Immature natural killer cell (primary cell): ENCODE measurements at places on chromosomes 1 and 21. TPM values are rescaled to one million over a fixed set of nuclear protein-coding genes. Genes with fewer than 3 reads are reported as not detected.

The OR2L8 gene
- not detected for polyA plus RNA-seq

The TTC22 gene
- polyA plus RNA-seq, result 5.2 TPM

The PRR9 gene
- polyA plus RNA-seq, result not detected

The FALEC gene
- not detected for polyA plus RNA-seq

The TBX19 gene
- 3.4 TPM for polyA plus RNA-seq

The CCDC190 gene
- not detected for polyA plus RNA-seq

The C1orf159 gene
- 0.99 TPM for polyA plus RNA-seq

The CELA3A gene
- not detected for polyA plus RNA-seq

The TEX38 gene
- not detected for polyA plus RNA-seq

The APOBEC4 gene
- polyA plus RNA-seq, result not detected

DNA sequence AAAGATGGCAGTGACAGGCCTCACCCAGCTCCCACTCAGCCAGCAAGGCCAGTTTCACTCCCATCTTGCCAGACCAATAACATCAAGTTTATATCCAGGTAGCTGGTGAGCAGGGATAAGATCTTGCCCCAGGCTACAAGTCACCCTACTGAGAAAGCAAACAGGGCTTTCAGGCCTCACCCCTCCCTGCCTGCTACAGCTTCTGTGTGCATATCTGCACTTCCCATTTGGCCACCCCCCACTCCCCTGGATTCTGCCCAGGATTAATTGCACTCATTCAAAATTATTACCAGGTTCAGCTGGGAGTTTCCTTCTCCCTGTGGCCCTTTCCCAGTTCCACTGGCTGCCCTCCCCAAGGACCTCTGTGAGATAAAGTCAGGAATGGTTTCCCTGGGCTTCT is 352.1 kb downstream of the TBX15 start:
- H3K27me3 ChIP-seq, result peaks cover 2% of the 10 kb centered on the region
- no peaks in the 10 kb centered on the region for H3K4me1 ChIP-seq
- no peak overlapping the region for H3K27ac ChIP-seq
- DNase-seq, result no peak

GRCh38 chr21:39763272-39763970 is 18.4 kb downstream of the IGSF5 start:
- H3K4me3 ChIP-seq, result no peak overlapping the region
- no peak for DNase-seq
- no peaks in the 10 kb centered on the region for H3K36me3 ChIP-seq
- no peaks in the 10 kb centered on the region for H3K4me1 ChIP-seq
- H3K27me3 ChIP-seq, result peaks cover 6% of the 10 kb centered on the region
- H3K27ac ChIP-seq, result no peak overlapping the region

- H3K4me3 ChIP-seq, result no peak within 1 kb of the TSS
- DNase-seq, result no peak
- H3K36me3 ChIP-seq, result peaks cover 5% of the 10 kb centered on the region
- peaks cover 14% of the 10 kb centered on the region for H3K27me3 ChIP-seq
Measured at GRCh38 chr1:26353976-26354820, at the start of gene CRYBG2. TSS of gene CRYBG2 (minus strand) at chr1:26354130. CDS start at chr1:26346657, 7,473 bp downstream.

DNA sequence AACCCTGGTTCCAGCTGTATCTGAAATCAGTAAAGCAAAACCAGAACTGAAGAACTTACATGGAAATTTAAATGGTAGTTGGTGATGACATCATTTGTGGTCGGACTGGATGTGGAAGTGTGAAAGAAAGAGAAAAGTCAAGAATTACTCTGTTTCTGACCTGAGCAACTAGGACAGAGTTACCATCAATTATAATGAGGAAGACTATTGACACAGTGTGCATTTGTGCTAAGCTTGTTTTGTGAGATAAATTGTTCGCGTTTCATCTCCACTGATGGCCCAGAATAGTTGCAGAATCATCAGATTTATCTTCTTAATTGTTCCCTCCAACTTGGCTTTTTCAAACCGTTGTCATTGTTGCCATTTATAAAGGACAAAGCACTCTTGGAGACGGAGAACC is 410.6 kb upstream of the DEPDC1 start:
- H3K4me1 ChIP-seq, result no peaks in the 10 kb centered on the region
- H3K36me3 ChIP-seq, result no peaks in the 10 kb centered on the region
- H3K27me3 ChIP-seq, result no peaks in the 10 kb centered on the region

- no peaks in the 10 kb centered on the region for H3K4me1 ChIP-seq
- H3K27me3 ChIP-seq, result peaks cover 2% of the 10 kb centered on the region
- no peaks in the 10 kb centered on the region for H3K36me3 ChIP-seq
- no peak for DNase-seq
- no peak overlapping the region for H3K4me3 ChIP-seq
Measured at GRCh38 chr1:158093376-158093775, 87.3 kb upstream of the CD1D start.

- H3K4me3 ChIP-seq, result no peak overlapping the region
- no peaks in the 10 kb centered on the region for H3K4me1 ChIP-seq
- peaks cover 6% of the 10 kb centered on the region for H3K27me3 ChIP-seq
- peaks cover 3% of the 10 kb centered on the region for H3K36me3 ChIP-seq
- H3K27ac ChIP-seq, result no peak overlapping the region
Measured at GRCh38 chr1:160925652-160926244, 28.9 kb downstream of the ITLN2 start.

- H3K4me3 ChIP-seq, result no peak overlapping the region
- H3K4me1 ChIP-seq, result no peaks in the 10 kb centered on the region
- H3K36me3 ChIP-seq, result peaks cover 3% of the 10 kb centered on the region
- no peaks in the 10 kb centered on the region for H3K27me3 ChIP-seq
- DNase-seq, result no peak
- no peak overlapping the region for H3K27ac ChIP-seq
Measured at GRCh38 chr1:2372551-2373490, 18.5 kb downstream of the MORN1 start.

DNA sequence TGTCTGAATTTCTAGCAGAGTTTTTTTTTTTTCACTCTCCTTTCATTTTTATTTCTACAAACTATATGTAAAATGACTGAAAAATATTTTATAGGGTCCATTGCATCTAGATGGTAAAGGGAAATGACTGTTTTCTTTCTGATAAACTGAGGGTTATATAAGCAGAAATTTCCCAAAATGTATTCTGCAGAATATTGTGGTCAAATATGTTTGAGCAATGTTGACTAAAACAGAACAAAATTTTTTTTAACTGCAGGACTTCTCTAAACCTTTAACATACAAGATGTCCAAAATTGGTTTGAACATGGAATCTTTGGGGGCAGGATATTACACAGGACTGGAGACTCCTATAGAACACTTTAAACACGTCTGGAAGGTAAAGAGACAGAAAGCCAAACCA is 190.5 kb downstream of the TOMM20 start:
- no peaks in the 10 kb centered on the region for H3K27me3 ChIP-seq
- DNase-seq, result no peak
- no peak overlapping the region for H3K27ac ChIP-seq
- H3K36me3 ChIP-seq, result no peaks in the 10 kb centered on the region
- H3K4me1 ChIP-seq, result peaks cover 1% of the 10 kb centered on the region

GRCh38 chr1:86714561-86715244 is 10.3 kb downstream of the SH3GLB1 start:
- H3K27me3 ChIP-seq, result no peaks in the 10 kb centered on the region
- H3K4me3 ChIP-seq, result no peak overlapping the region
- peaks cover 49% of the 10 kb centered on the region for H3K4me1 ChIP-seq
- no peak for DNase-seq

GRCh38 chr1:155174324-155175280 is 953 bp downstream of the TRIM46 start:
- peaks cover 43% of the 10 kb centered on the region for H3K4me1 ChIP-seq
- H3K36me3 ChIP-seq, result peaks cover under 1% of the 10 kb centered on the region
- peak; percentile 29 for DNase-seq

DNA sequence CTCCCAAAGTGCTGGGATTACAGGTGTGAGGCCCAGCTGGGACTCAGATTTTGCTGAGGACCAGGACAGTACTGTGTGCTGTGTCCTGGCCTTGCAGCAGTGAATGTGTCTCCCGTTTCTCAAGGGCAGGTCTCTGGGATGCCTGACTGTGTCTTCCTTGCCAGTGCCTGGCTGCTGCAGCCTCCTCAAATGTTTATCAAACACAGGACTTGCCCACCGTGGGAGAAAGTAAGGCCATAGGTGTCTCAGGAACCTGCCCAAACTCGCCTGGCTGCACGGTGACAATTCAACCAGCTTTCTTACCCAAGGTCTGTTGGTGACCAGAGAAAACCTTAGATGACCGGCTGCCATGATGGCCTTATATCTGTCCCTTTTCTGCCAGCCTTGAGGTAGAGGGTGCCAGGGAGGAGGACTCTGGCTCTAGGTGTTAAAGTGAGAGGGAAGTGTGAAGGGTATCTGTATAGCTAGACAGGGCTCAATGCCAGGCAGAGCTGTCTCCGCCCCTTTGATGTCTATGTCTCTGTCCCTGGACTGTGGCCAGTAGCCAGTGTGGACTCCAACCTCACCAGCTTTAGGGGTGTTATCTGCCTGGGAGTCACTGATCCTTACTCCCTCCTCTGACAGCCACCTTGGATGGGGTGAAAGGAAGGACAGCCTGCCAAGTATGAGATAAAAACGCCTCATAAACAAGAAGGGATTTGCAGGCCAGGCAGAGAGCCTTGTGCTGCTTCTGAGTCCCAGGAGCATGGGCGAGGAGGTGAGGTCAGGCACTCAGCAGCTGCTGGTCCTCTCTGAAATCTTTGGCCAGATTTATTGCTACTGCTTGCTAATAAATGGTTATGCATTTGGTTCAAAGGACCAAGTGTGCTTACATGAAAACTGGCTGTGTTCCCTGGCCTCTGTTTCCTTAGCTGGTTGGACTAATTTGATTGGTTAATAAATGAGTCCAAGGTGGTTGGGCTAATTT is 22.3 kb downstream of the IL6R start:
- H3K4me3 ChIP-seq, result no peak overlapping the region
- peaks cover 7% of the 10 kb centered on the region for H3K4me1 ChIP-seq
- no peak overlapping the region for H3K27ac ChIP-seq
- DNase-seq, result no peak
- peaks cover 2% of the 10 kb centered on the region for H3K27me3 ChIP-seq
- H3K36me3 ChIP-seq, result no peaks in the 10 kb centered on the region

- no peaks in the 10 kb centered on the region for H3K36me3 ChIP-seq
- H3K4me3 ChIP-seq, result no peak overlapping the region
- no peak overlapping the region for H3K27ac ChIP-seq
- no peak for DNase-seq
- peaks cover 3% of the 10 kb centered on the region for H3K27me3 ChIP-seq
- no peaks in the 10 kb centered on the region for H3K4me1 ChIP-seq
Measured at GRCh38 chr1:245434280-245434679, 279.5 kb downstream of the KIF26B start.

DNA sequence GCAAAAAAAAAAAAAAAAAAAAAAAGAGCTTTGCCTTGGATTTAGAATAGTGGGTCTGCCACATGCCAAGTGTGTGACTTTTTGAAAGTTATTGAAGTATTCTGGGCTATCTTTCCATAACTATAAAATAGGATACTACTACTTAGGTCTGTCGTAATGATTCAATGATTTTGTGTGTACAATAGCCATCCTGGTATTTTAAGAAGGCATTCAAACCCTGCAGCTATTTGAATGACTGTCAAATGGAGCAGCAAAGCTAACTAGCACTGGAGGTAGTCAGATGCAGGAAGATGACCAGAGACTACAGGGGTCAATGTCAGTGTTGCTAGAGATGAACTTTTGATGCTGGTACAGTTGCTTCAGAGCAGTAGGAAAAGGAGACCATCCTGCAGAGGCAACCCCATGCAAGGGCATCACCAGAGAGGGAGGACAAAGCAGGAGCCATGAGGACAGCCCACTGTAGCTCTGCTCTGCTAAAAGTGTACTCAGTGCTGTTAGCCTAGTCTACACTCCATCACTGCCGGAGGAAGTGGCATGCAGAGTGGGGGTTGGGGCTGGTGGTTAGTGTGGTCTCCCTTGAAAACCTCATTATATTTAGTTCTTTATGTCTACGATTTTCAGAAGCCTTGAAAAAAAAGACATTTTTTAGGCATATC is 29.0 kb downstream of the DUSP10 start:
- H3K4me1 ChIP-seq, result peaks cover 100% of the 10 kb centered on the region
- peak overlapping the region; percentile 99 for H3K27ac ChIP-seq
- no peaks in the 10 kb centered on the region for H3K36me3 ChIP-seq
- peaks cover 11% of the 10 kb centered on the region for H3K27me3 ChIP-seq

GRCh38 chr1:25651036-25651640 is 34.5 kb downstream of the MAN1C1 start:
- no peaks in the 10 kb centered on the region for H3K27me3 ChIP-seq
- no peaks in the 10 kb centered on the region for H3K36me3 ChIP-seq
- H3K4me3 ChIP-seq, result no peak overlapping the region
- no peak overlapping the region for H3K27ac ChIP-seq
- DNase-seq, result no peak
- no peaks in the 10 kb centered on the region for H3K4me1 ChIP-seq
